ENCODE measurements at places on chromosomes 2 and 18. TPM values are rescaled to one million over a fixed set of nuclear protein-coding genes. Genes with fewer than 3 reads are reported as not detected.

Gene TCF7L1
- 1.0 TPM for total RNA-seq

Gene CXCR1
- total RNA-seq: not detected

Gene NEDD4L
- total RNA-seq: 51.5 TPM

Gene KCNG3
- 7.8 TPM for total RNA-seq

Gene ACAA2
- total RNA-seq: 91.9 TPM

Gene UBE2F
- 77.4 TPM for total RNA-seq

Gene MRPS9
- 78.0 TPM for total RNA-seq

DNA sequence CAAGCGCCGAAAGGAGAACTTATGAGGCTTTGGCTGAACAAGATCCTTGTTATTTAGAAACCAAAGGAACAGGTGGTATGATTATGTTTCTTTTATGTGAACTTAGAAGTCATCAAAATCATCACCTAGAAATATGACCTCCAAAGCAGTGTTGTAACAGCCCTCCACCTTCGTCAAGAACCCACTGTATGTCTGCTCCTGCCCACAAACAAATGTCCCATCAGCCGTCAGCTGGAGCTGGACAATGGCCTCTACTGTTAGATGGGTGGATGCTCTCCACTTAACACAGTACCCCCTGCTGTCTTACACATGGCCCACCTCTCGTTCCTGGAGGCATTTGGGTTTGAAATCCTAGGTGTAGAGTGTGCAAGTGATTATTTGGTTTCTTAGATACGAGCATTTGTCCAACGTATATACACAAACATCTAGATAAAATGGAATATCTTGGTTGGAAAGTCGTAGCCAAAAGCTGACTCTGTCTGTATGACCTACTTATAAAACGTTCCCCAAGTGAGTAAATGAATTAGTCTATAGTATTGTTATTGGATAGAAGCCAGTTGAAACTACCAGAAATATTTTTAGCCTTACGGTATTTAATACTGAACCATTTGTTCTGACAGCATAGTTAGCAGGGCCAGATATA lies 113.0 kb downstream of the CRIM1 start:
- no peak for DNase-seq

- no peak for DNase-seq
Measured at GRCh38 chr2:238731961-238732360, 115.9 kb upstream of the TWIST2 start.

GRCh38 chr2:20917287-20917660 lies 94.4 kb upstream of the LDAH start:
- no peak for DNase-seq

DNA sequence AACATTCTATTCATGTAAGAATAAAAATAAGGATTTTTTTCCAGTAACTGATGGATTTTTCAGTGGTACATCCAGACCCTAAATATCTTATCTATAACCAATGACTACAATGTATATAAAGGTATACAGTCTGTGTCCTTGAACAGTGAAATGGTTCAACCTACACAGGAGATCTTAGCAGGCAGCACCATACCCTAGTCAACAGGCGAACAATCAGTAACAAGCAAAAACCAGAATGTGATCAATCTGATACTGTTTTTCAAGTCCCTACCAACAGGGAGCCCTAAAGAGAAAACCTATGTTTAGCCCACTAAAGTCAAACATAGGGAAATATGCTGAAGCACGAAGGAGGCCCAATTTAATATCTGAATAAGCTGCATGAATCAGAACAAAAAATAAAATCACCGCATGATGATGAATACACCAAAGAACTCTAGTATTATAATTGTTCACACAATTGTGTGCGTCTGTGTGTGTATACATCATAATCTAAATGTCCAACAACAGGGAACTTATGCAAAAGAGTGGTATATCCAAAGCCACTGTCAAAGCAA lies 26.0 kb downstream of the PTPN2 start:
- no peak for DNase-seq

DNA sequence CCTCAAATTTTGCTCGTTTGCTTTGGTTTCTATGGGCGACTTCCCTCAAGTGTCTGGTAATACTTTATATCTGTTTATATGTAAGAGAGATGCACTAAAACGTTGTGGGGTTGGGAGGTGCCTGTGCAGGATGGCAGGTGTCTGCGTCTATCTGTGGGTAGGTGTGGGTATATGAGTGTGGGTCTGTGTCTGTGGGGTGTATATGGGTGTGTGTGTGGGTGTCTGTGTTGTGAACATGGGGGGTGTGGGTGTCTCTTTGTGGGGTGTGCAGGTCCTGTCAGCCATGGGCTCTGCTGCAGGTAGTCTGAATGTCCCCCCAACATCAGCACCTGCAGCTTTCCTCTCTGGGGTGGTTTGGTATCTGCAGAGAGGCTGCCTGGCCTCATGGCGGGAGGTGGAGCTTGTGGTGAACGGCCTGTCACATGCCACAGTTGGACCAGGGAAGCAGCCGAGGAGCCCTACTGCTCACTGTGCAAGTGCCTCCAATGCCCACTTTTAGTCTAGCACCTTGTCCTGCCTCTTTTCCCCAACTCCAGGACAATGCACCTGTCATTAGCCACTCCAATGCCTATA lies 90.3 kb downstream of the LPIN1 start:
- no peak for DNase-seq

- no peak for DNase-seq
Measured at GRCh38 chr2:182954789-182955188, 83.5 kb downstream of the NCKAP1 start.

- DNase-seq: no peak
Measured at GRCh38 chr2:10350761-10351160, 48.1 kb downstream of the HPCAL1 start.

GRCh38 chr18:25495606-25496005 lies 143.6 kb upstream of the ZNF521 start:
- no peak for DNase-seq

DNA sequence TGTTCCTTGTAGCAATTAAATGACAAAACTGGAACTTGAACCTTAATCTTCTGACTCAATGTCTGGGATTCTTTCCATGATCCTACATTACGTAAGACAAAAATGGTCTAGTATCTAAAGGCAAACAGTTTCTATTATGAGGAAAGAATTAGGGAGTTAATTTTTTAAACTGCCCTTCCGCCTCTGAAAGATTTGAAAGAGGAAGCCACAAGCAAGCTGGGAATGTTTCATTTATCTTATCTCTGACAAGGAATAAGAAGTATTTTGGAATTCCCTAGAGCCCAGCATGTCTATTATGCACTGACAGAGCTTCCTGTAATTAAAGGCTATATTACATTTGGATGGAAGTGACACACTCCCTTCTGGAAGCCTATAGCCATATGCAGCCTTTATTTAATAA lies 558.8 kb upstream of the CDH2 start:
- DNase-seq: no peak

DNA sequence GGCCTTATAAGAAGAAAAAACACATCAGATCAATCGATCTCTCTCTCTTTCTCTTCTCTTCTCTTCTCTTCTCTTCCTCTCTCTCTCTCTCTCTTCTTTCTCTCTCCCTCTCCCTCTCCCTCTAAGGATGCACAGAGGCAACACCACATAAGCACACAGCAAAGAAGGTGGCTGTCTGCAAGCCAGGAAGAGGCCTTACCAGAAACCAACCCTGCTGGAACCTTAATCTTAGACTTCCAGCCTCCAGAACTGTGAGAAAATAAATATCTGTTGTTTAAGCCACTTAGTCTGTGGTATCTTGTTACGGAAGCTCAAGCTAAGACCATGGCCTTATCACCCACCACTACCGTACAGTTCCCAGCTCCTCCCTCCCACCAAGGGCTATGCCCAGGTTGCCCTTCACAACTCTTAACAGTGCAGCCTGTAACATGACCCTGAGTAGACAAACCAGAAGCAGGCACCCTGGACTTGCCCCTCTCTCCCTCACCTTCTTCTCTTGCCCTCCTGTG lies 25.2 kb upstream of the TMEM237 start:
- DNase-seq: no peak
